ENCODE measurements at places on chromosomes 5 and 9.

GRCh38 chr5:1799602-1800471 lies at the start of gene MRPL36:
MRPL36 (minus strand) TSS chr5:1799837; CDS start chr5:1798935, 902 bp downstream.
- peak; percentile 76 for DNase-seq

- no peak for DNase-seq
Measured at GRCh38 chr5:62007457-62007856, 298.5 kb upstream of the KIF2A start.

GRCh38 chr9:90979639-90980038 lies 178.0 kb downstream of the SYK start:
- DNase-seq, result no peak

- DNase-seq, result no peak
Measured at GRCh38 chr5:134550271-134551214, 25.1 kb downstream of the JADE2 start.

- DNase-seq, result no peak
Measured at GRCh38 chr5:123438244-123438643, 15.0 kb upstream of the CEP120 start.

DNA sequence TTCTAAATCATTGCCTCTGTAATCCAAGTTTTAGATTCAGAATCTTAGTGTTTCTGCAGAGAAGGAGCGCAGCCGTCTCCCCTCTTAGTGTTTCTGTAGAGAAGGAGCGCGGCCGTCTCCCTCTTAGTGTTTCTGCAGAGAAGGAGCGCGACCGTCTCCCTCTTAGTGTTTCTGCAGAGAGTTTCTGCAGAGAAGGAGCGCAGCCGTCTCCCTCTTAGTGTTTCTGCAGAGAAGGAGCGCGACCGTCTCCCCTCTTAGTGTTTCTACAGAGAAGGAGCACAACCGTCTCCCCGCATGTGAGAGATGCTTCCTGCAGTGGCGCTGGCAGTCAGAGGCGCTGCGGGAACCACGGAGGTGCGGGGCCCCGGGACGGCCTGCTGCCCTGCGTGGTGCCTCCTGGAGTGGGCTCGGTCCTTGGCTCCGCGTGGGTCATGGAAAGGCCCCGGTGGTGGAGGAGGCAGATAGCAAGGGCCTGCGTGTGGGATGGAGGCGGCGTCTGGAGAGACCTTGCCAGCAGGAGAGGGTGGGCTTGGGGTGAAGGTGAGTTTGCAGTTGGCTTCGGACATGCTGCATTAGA lies 10.9 kb downstream of the CEP72 start:
- no peak for DNase-seq

Measured in NCI-H1092 treated with DMSO at 0.1 percent for 48 hours (cell line).